ENCODE measurements at places on chromosomes 6 and 20.

DNA sequence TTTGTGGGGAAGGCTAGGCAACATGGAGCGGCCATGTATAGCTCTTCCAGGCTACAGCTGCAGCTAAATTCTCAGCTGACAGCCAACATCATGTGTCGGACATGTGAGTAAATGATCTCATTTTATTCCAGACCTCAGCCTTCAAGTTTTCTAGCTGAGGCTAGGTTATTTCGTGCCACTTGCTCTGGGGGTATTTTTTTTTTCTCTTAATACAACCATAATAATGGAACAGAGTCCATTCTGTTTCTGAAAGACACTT, 573.5 kb downstream of the CD109 start:
- no peak for DNase-seq

DNA sequence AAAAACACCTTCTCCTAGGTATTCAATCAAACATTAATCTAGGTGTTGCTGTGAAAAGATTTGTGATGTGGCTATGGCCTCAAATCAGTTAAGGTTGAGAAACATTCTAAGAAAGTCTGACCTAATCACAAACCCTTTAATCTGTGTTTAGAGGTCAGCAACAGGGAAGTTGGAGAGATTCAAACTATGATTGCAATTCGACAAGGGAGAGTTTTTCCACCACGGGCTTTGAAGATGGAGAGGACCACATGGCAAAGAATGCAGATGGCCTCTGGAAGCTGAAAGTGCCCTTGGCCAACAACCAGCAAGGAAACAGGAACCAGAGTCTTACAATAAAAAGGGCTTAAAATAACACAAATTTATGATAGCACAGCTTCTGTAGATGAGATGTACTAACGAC, 29.6 kb upstream of the LGSN start:
- DNase-seq: no peak

- no peak for DNase-seq
These were observed 3.7 kb downstream of the ACSS1 start for GRCh38 chr20:25054096-25054820.

DNA sequence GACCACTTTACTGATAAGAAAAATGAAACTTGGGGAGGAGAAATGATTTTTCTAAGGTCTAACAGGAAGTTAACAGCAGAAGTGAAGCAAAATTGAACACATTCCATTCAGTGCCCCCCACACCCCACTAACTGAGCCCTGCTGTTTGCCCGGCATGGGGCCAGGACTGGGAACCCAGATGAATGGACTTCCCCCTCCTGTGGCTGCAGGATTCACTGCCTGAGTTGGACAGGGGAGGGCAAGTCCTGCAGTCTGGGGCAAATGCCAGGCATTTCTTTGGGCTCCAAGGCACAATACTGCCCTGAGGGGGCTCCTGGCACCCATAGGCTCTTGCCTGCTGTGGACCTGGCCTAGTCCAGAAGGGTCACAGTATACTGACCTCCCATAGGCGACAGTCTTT, 28.3 kb downstream of the FYN start:
- peak; percentile 63 for DNase-seq

DNA sequence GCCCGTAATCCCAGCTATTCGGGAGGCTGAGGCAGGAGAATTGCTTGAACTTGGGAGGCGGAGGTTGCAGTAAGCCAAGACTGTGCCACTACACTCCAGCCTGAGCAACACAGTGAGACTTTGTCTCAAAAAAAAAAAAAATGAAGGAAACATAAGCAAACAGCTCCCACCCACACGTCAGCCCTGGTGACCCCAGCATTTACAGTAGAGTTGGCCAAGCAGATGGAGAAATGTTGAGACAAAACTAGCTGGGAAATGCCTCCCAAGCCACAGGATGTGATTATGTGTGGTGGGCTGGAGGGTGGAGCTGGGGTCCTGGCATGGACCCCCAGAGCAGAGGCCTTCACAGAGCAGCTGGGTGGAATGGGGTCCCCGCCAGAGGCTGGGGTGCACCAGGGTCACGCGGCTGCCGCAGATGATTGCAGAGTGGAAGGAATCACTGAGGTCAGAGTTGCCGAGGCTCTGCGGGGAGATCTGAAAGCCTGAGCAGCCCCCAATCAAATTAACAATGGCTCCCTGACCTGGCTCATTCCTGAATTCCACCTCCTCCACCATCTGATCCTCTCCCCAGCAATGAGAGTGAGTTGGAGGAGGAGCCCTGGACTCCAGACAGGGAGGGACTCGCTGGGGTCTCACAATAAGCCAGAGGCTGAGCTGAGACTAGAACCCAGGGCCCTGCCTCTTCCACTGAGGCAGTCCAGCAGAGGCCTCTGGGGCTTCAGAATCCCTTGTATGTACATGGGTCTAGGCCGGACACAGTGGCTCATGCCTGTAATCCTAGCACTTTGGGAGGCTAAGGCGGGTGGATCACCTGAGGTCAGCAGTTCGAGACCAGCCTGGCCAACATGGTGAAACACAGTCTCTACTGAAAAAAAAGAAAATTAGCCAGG, 34.7 kb upstream of the TGM2 start:
- peak; percentile 9 for DNase-seq

GRCh38 chr6:24146871-24147270, 20.9 kb downstream of the NRSN1 start:
- no peak for DNase-seq

DNA sequence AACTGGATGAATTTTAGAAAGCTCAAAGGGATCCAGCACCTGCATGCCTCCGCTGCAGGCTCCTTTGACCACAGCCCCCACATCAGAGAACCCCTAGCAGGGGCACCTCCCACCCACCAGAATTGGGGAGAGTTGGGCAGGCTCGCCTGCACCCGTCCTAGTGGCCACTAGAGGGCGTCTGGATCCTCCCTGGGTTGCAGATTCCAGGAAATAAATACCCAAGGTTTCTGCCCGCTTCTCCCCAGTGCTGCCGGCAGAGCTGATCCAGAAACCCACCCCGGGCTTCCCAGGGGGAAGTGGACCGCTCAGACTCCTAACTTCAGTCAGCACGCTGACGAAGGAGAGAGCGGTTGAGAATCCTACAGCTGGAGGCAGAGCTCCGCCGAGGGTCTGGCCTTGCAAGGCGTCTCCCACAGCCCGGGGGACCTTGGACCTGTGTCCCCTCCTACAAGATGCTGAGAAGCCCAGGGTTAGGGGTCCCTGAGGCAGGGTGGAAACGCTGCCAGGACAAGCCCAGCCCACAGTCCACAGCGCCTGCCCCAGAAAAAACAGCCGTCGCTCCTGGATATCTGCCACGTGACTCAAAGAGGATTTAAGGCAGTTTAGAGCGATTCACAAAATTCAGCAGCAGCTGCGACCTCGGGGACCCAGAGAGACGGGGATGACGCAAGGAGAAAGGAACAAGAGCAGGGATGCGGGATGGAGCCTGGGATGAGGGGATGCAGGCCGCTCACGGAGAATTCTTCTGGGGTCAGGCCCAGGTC, 32.6 kb upstream of the PHACTR3 start:
- peak; percentile 90 for DNase-seq

DNA sequence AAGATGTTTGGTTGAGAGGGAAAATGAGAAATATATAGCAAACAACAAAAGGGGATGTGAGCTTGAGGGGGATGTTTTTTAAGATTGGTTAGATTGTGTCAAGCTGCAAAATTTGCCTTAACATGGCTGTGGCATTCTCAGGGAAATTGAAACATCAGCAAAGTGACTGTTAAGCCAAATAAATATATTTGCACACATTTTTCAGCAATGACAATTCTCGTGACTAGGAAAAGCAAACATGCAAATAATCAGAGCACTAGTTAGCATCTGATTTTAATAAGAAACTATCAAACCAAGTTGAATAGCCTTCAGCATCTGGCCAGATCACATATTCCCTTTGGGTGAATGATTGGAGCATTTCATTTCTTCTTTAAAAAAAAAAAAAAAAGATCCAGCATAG, 262.8 kb downstream of the TBC1D7 start:
- DNase-seq: no peak

DNA sequence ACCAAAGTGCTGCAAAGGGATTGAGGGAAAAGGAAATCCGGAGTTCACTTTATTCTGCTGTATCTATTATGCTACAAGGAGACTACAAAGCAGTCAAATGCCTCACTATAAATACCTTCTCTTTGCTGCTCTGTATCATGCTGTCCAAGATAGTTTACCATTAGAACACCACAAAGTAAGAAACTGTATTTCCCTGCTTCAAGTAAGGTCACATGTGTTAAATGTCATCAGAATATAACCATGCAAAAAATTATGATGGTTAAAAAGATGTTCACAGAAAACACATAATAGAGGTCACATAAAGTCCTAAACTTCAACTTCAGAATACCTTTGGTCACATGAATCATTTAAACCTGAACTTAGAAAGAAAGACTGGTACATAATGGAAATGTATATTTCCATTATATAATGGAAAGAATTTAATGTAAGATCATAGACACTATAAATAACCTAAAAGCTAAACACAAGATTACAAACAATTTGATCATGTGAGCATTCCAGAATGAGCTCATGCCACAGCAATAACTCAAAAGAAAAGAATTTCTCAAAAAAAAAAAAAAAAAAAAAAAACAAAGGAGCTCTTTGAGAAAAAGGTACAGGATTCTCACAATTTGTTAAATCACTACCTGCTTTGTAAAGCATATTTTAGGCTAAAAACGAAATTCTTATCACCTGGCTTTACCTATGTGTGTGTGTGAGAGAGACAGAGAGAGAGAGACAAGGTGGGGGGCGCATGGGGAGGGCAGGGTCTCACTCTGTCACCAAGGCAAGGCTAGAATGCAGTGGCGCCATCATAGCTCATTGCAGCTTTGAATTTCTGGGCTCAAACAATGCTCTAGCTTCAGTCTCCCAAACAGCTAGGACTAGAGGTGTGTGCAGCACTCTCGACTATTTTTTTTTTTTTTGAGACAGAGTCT, 58.7 kb downstream of the KIF13A start:
- no peak for DNase-seq

GRCh38 chr20:32433311-32434021, 75.3 kb downstream of the ASXL1 start:
- DNase-seq: no peak

- DNase-seq: no peak
These were observed 4.7 kb upstream of the ENPP5 start for GRCh38 chr6:46175446-46175845.

DNA sequence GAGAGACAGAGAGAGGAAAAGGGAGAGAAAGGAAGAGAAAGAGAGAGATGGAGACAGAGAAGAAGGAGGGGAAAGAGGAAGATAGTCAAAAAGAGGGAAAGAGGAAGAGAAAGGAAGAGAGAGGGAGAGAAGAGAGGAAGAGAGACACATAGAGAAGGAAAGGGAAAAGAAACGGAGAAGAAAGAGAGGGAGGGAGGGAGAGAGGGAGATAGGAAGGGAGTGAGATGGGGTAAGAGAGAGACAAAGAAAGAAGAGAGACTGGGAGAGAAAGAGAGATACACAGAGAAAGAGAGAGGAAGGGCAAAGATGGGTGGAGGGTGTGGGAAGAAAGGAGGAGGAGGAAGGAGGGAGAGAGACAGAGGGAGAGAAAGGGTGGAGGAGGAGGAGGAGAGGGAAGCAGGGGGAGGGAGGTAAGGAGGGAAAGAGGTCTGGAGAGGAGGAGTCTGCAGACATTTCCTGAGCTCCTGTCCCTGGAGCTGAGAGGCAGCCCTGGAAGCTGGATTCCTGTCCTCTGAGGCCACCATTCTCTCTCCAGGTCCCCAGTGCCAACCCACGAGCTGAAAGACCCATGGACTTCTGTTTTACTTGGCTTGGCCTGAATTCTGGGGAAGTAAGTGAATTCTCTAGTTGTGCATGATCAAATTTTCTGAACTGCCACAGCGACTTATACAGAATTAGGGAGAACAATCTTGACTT, 9.9 kb downstream of the FOXF2 start:
- DNase-seq: no peak

- no peak for DNase-seq
These were observed 128.8 kb downstream of the LPA start for GRCh38 chr6:160535270-160535669.

DNA sequence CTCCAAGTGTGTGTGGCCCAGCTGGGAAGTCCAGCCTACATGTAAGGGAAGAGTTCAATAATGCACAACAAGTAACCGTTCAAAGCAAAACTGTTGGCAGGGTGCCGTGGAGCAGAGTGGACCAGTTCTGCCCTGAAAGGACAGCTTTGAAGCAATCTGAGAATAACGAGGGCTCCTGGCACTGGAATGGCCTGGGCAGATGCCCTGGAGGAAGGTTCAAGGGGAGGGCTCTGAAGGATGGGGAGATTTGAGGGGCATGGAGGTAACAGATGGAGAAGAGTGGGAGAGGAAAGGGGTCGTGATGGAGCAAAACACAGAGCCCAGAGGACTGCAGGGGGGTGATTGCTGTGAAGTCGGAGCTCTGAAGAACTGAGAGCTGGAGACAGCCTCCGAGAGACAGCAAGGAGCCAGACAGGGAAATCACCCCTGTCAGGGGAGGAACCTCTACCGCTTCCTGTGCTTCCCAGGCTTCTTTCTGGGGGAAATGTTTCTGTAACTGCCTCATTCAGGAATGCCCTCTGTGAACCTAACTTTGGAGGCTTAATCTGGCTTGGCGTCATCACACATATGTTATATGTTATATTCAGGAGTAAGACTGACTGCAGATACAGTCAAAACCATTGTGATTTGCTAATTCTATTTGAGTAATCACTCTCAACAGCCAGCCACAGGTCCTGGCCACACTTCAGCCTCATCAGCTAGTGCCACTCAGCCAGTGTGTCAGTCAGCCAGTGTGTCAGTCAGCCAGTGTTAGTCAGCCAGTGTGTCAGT, 41.2 kb downstream of the ZC3H12D start:
- no peak for DNase-seq

DNA sequence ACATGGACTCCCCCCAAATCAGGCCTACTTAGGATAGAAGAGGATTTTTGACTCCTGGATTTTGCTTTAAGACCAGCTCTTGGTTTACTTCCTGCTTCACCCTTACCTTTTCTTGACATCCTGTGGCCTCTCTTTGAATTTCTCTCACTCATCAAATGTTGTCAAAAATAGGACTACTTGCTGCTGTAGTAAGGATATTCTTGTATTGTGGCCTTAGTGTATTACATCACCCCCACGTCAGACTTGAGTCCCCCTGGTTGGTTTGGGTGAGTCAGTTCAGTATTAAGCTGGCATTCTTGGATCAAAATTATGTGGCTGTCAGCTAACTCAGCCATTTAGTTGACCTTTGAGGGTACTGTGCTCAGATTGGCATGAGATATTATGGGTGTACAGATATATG, 1.1 kb downstream of the TPX2 start:
- no peak for DNase-seq

GRCh38 chr20:37995856-37996605, 37.2 kb downstream of the TTI1 start:
- DNase-seq: no peak

DNA sequence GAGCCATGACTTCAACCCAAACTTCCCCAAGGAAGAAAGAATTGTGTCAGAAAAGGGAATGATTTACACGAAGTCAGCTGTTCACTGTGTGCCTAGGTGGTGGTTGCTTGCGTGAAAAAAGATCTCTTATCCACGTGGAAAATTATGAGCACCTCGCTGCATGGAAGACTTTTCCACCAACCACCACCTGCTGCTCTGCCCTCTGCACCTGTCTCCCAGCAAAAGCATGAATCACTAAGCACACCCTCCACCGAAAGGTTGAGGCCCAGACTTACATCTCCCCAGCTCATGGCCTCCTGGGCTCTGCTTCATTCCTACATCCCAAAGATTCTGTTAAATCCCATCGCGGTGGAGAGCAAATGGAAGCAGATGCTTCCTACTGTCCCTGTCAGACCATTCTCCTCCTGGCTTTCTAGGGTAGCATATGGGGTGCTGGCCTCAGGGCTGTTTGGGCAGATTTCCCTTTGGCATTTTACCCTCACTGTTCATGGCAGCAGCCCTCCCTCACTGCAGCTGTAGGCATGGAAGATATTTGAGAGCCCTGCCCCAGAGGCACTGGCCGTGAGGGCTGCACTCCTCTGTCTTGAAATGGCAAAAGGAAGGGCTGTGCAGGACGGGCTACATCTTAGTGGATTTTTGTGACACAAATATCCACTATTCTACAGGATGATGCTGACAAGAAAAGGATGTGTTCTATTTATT, 37.6 kb upstream of the CST5 start:
- DNase-seq: no peak
